Myocyte (in vitro differentiated cells): ENCODE measurements at places on chromosomes 4 and X.
A peak's percentile ranks its signal among the peaks of the same experiment; 100 is the strongest.

DNA sequence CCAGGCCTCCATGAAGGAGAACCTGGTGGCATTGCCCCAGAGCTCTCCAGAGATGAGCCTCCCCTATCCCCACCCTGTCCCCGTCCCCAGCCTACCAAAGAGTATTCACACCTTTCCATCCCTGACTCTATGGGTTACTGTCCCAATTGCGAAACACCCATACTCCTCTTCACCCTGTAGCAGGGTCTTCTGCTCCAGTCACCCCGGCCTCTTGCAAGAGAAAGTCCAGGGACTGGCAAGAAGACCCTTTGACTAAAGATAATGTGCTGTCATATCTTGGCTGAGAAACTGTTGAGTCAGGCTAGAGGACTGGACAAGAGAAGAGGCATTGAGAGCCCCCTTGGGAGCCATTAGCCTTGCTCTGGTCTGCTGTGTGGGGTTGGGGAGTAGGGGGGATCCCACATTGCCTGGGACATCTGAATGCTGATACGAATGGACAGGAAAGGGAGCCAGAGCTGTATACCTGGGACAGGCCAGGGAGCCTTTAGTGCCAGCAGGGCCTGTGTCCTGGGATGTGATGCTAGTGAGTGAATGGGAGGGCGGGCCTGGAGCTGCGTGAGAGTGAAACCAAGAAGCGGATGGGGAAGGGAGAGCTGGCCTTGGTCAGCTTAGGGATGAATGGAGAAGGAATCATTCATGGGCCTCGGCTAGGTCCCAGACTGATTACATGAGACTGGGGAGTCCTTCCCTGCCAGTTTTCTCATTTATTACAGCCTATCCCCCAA, 27.1 kb downstream of the NALF2 start:
- no peak for DNase-seq

DNA sequence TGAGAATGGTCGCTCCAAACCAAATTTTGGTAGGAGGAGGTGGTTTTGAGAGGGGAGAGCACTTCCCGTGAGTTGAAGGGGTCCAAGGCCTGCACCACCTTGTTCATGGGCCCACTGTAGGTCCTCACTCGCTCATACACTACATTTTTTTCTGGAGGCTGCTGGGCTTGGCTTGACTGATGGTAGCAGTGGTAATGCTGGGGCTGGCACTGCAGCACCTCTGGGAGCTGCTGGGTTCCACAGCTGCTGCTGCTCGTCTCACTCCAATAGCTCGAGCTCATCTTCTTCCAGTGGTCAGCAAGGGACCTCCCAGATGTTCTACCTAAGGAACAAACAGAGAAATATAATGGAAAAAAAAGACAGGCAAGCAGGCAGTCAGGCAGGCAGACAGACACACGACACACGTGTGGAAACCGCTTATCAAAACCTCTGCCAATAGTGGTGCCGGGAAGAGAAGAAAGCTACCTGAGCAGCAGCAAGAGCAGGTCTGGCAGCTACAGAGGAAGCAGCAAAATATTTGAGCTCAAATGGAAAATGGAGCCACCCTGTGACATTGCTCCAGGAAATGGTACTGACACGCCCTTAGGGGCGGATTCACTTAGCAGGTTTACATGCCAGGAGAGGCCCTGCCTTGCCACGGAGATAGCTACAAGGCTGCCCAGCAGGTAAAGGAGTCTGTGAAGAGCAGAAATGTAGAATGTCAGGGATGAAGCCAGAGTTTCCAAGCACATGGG, at the start of gene POF1B:
Gene POF1B (minus strand): TSS at position 492 of the 734 bp plus-strand sequence. CDS start 211 bp downstream, at position 281.
- no peak for DNase-seq

DNA sequence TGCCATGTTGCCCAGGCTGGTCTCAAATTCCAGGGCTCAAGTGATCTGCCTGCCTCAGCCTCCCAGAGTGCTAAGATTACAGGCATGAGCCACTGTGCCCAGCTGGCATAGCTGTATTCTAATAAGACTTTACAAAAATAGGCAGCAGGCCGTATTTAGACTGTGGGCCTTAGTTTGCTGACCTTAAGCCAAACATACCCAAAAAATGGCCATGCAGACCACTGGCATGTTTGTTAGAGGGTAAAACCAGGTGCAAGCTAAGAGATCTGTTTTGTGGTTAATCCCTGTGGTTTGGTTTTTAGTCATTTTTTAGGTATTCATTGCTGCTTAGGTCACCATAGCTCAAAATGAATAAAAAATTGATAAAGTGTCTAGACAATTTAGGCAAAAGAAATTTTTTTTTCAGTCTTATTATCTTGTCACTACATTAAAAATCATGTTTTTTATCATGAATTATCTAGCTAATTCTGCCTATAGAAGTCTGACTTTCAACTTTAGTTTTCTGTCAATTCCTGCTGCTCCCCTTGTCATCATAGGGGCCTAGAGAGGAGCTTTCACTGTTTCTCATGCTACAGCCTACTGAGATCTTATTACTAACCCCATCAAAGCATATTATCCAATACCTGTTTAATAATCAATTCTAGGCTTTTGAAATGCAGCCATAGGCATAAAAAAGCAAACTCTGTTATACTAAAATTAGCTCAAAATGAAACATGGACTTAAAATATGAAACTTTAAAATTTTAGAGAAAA, 7.5 kb upstream of the SPINK2 start:
- DNase-seq: peak; percentile 95

DNA sequence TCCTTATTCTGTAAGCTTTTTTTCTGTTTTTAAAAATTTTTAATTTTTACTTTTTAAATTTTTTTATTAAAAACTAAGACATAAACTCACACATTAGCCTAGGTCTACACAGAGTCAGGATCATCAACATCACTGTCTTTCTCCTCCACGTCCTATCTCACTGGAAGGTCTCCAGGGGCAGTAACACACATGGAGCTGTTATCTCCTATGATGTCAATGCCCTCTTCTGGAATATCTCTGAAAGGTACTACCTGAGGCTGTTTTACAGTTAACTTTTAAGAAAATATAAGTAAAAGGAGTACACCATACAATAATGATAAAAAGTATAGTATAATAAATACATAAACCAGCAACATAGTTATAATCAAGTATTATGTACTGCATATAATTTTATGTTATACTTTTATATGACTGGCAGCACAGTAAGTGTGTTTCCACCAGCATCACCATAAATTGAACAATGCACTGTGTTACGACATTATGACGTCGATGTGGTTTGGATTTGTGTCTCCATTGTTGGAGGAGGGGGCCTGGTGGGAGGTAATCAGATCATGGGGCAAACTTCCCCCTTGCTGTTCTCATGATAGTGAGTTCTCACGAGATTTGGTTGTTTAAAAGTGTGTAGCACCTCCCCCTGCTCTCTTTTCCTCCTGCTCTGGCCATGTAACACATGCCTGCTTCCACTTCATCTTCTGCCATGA, 21.3 kb downstream of the IL15 start:
- no peak for DNase-seq

DNA sequence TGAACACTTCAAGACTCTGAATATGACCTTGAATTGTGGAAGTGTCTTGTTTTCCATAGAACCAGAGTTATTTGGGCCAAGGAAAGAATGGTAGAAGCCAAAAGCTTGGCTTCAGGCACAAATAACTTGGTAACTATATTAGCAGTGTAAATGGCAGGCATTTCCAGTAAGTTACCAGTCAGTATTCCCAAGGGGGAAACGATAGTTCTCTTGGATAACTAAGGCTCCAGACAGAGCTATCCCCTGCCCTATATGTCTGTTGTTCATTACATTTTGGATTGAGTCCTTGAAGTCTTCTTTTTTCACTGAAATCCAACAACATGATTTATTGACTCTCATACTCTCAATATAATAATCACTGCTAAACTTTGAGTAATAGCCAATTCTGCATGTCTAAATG, 364.1 kb downstream of the MAGEB5 start:
- no peak for DNase-seq

DNA sequence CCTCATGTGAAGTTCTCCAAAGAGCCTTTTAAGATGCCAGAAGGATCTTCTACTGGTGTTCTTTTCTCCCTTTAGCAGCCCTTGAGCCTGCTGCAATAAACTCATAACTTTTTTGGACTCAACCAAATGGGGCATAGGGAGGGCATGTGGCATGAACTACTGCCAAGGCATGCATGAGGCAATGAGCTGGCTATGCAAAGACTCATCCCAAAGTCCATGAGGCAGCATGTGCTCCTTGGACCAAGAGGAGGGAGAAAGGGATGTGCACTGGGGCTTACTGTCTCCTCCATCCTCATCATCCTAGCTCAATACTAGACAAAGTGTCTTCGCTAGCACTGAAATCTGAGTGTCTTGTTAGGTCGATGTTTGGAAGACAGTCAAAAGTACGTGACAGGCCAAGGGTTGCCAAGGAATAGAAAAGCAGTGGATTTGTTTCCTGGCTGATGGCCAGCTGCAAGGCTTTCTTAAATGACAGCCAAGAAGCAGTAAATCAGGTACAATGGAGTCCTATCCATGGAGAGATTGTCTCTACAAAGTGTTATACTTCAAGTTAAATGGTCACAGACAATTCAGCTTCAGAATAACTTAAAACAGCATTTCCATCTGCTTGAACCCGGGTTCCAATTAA, 44.5 kb upstream of the ATXN3L start:
- DNase-seq: peak; percentile 82
